Right atrium auricular region (tissue), 2 donors: ENCODE measurements at places on chromosomes 4 and X. TPM values are rescaled to one million over a fixed set of nuclear protein-coding genes. Genes with fewer than 3 reads are reported as not detected.

Gene RAI2
- 29.6 TPM for total RNA-seq

Gene MAGEA10
- not detected for total RNA-seq

Gene ESX1
- not detected for total RNA-seq

Gene MEPE
- total RNA-seq: not detected

Gene CASK
- total RNA-seq: 15.0 TPM

Gene FAM47A
- total RNA-seq: not detected

Gene AFM
- not detected for total RNA-seq

Gene DSPP
- total RNA-seq: not detected

Gene GLRB
- total RNA-seq: 13.2 TPM

Gene POU3F4
- not detected for total RNA-seq

Gene GCNA
- total RNA-seq: 3.0 TPM

Gene NAP1L2
- 8.1 TPM for total RNA-seq

Gene PRR32
- 4.8 TPM for total RNA-seq

Gene BMP3
- 0.08 TPM for total RNA-seq

Gene FAM53A
- 1.9 TPM for total RNA-seq

Gene OCIAD1
- total RNA-seq: 101 TPM

Gene PNMA3
- 0.63 TPM for total RNA-seq

Gene PTCHD1
- total RNA-seq: 0.20 TPM

Gene DGKK
- not detected for total RNA-seq

Gene SMR3B
- total RNA-seq: not detected

Gene GABRB1
- total RNA-seq: 2.6 TPM

Gene IL2RG
- 4.2 TPM for total RNA-seq

Gene PAGE5
- not detected for total RNA-seq

Gene MAGEA12
- not detected for total RNA-seq

Gene NAT8L
- 3.2 TPM for total RNA-seq

Gene PAGE2B
- total RNA-seq: not detected

Gene GUCY1B1
- 15.0 TPM for total RNA-seq

Gene GAGE12J
- not detected for total RNA-seq

Gene ZNF711
- total RNA-seq: 4.7 TPM

Gene CT45A1
- total RNA-seq: not detected

Gene CSAG3
- total RNA-seq: not detected

Gene MID1IP1
- 24.3 TPM for total RNA-seq
